ENCODE measurements at places on chromosomes 5 and 9.

- DNase-seq: no peak
These were observed at the start of gene C7 for GRCh38 chr5:40909264-40909663. TSS of gene C7 (plus strand) at chr5:40909497. CDS start at chr5:40909611, 114 bp downstream.

DNA sequence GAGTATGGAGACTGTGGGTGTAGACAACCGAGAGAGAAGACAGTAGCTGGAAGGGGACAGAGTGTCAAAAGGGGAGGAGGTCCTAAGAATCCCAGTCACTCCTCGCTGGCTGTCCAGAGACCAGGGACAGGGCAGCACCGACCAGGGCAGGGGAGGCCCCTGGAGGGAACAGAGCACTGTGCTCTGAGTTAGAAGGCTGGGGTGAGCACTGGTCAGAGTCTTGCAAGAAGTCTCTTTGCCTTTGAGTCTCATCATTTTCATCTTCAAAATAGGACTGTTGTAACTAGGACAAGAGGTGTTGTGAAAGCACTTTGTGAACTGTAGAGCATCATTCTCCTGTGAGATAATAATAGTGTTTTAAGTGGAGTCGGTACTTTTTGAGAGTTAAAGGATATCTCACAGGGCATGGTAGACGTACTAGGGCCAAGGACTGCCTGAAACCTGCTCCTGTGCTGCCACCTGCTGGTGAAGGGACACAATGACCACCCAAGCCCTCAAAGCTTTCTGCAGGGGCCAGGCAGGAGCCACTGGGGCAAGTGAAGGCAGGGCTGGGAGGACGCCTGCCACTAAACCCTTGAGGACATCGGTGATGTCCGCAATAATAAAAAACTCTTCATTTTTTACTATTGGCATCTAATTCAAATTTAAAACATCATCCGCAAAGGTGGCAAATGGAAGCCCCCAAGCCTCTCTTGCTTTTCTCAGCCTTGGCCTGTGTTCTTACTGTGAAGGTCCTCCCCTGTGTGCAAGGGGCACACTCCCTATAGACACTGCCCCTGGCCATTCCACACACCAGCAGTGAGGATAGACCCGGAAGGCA, 28.2 kb downstream of the SLC6A7 start:
- DNase-seq: no peak

DNA sequence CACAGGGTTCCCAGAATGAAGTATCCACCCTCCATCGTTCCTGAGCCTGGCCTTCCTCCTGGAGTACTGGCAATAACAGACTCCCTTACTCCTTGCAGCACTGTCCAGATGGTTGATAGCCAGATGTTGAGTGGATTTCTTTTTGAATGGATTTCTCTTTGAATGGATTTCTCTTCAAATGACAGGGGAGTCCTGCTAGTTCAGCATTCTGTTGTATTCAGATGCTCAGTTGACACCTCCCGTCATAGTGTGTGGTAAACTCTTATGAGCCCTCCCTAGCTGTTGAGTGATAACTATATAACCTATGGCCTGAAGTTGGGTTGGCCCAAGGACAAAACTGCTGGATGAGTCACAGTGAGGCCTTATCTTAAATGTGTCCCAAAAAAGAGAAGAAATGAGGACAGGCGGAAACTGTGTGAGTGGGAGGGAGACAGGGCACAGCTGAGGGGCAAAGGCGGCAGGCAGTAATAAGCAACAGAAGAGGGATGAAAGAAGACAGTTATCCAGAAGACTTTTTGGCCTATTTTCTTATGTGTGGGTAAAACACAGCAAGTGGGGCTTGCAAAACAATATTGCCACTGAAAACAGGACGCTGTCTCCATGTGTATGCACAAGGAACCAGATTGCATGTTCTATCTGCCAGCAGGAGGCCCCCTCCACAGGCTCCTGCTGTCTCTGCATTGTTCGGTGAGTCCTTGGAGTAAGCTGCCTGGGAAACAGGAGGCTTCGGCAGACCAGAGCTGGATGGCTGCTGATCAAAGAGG, 209.5 kb upstream of the S1PR3 start:
- DNase-seq: no peak

DNA sequence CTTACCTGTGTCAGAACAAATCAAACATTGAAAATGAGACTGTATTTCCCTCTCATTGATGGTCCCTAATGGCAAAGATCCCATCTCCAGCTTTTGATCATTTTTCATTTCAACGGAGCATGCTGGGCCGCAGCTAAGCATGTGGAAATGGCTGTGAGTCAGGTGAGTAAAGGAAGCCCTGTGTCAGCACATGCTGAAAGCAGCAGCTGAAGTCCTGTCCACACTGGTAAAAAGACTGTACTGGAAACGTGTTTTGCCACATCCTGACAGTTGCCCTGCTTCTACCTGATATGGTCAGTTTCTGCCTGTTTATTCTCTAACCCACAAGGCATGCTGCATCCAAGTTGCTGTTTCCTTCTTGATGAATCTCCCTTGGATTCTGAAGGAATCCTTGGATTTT, 330.1 kb downstream of the EFNA5 start:
- DNase-seq: no peak

DNA sequence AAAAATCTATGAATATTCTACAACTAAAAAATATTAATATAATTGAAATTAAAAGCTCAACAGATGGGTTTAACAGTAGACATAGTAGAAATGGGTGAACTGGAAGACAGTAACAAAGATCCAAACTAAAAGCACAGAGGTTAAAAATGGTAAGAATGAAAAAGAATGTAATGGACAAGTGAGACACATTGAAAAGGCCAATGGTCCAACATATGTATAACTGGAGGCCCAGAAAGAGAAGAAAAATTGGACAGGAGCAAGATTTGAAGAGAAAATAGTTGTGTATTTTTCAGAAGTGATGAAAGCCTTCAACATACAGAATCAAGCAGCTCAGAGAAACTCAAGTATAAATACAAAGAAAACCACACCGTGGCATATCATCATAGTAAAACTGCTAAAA, 58.6 kb downstream of the PCDHGC5 start:
- DNase-seq: no peak

DNA sequence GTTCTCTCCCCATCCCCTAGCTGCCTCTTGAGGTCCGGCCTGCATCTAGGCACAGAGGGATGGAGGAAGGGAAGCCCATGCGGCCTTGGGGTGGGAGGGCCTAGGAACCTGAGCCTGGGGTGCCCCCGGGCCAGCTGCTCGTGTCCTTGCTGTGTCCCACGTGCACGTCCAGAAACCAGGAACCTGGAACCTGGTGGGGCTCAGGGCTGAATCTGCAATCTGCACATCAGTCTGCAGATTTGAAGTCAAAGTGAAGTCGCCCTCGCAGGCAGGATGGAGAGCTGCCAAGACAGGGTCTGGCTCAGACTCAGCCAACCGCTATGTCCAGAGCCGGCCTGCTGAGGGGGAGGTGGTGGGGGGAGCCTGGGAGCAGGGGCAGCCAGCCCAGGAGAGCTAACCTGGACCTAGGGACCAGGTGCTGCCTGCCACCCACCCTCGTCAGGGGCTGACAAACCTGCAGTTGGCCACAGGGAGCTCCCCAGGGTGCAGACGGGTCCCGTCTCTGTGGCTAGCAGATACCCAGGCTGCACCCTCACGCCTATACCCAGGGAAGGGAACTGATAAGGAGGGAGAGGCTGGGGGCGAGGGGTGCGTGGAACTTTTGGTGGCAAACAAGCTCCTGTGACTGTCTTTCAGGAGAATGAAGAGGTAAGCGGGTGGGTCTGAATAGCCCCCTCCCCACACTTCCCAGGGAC, 103.5 kb upstream of the SIMC1 start:
- DNase-seq: no peak

DNA sequence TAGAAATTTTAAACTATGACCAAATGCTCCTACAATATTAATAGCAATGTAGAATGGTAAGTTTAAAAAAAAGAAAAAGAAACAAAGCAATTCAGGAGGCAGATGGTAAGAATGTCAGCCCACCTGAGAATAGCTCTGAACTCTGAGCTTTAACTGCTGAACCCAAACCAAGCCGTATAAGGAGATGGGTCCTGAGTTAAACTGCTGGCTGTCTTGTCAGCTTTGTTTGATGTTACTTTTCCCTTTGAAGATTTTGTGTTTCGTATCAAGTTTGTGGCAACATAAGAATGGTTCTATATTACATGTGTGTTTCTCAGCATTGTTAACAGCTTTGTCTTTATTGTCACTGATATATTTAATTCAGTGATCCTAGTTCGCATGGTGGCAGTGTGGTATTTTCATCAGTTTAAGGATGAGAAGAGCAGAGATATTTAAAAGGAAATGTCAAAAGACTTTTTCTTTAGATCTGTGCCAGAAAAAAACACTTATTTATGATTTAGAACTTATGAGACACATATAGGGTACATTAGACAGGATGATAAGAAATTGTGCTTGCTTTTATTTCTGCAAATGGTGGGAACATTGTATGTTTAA, 390.1 kb downstream of the CCDC171 start:
- DNase-seq: no peak

DNA sequence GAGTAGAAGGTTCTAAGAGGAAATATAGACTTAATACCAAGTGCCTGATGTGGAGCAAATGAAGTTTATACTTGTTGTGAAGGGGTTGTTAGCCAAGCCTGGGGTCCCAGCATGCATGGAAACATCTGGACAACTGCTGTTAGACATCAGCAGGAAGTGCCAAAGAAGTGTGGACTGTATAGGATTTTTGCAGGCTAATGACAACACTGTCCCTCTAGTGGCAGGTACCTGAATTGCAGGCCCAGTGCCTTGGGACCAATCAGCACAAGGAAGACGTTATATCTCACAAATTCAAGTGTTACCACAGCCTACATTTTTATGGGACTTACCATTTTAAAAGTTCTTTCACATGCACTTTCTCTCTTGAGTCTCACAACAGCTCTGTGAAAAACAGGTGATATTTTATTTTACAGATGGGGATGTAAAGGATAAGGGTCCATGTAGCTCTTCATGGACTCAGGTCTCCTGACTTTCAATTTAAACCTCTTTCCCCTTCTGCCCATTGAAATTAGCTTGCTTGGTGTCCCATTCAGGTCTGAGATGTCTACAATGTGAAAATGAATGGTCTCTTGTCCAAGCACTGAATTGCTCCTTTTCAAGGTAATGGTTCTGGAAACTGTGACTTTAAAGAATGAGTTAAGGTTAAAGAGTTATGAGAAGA, 89.0 kb upstream of the MAP1B start:
- no peak for DNase-seq

DNA sequence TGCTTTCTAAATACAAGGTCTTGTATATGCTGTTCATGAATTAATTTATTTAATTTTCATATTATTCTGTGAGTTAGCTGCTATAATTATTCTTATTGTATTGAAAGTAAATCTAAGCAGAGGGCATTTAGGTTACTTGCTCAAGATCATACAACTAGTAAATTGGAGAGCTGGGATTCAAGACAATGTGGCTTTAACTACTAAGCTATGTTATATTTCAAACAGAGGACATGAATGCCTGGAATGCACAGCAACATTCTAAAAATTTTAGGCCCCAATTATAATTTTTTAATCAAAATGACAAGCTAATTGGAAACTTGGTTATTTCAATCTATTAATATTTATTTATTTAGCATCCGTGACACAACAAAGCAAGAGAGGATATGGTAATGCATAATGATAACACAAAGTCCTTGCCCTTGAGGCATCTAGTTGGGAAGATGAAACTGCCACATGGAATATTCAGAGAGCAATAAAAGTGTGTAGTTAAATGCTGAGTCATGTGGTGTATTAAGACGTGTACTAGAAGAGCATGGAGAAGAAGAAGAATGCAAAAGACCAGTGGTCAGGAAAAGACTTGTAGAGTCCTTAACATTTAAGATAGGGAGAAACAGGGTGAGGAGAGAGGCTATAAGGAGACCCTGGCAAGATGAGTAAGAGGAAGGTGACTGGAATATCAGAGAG, 24.4 kb downstream of the CTXN3 start:
- no peak for DNase-seq

GRCh38 chr9:36749461-36749860, 176.8 kb downstream of the MELK start:
- DNase-seq: no peak

DNA sequence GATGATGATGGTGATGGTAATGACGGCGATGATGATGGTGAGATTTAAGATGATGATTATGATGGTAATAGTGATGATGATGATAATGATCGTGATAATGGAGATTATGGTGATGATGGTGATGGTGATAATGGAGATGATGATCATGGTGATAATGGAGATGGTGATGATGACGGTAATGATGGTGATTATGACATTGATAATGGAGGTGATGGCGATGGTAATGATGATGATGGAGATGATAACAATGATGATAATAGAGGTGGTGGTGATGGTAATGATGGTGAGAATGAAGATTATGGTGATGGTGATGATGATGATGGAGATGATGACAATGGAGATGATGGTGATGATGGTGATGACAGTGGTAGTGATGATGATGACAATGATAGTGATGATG, 69.7 kb downstream of the MED10 start:
- no peak for DNase-seq

- DNase-seq: no peak
These were observed 39.5 kb downstream of the NSUN2 start for GRCh38 chr5:6593148-6594016.

Measured in amniotic stem cell (primary cell).